ENCODE measurements at places on chromosomes 6 and 20. TPM values are rescaled to one million over a fixed set of nuclear protein-coding genes. Genes with fewer than 3 reads are reported as not detected.

The SHLD1 gene
- total RNA-seq, result 4.3 TPM

DNA sequence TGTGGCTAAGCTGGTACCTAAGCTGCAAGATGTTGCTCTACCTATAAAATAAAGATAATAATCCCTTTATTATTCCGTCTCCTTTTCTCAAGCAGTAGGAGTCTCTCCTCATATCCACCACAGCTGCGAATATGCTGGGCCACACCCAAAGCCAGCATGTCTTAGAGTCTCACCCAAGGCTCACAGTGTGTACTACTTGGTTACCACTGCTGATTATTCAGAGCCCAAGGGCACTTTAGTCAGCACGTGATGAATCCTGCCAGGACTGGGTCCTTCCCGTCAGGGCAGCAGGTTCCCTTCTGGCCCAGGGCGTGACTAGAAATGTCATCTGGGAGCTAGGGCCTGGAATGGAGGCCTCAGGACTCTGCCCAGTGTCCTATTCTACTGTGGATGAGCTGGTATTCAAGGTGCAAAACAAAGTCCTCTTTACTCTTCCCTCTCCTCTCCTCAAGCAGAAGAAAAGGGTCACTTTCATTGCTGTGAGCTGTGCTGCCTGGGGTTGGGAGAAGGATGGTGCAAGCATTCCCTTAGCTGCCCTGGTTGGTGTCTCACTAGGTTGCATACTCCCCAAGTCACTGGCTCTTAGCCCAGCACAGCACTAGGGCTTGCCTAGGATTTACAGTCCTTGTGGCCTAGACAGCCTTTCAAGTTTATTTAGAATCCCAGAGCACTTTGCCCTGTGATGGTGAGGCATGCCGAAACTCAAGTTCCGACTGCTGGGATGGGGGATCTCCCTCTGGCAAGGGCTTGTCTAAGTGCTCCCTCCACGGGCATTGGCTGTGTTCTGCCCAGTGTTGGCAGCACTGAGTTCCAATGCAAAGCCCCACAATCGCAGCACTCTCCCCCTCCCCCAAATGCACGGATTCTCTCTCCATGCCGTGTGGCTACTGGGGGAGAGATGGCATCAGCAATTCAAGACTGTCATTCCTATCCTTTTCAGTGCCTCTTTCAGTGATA, 320.2 kb downstream of the BTBD9 start:
- DNase-seq, result no peak

GRCh38 chr6:158172001-158172400, 3.9 kb downstream of the GTF2H5 start:
- no peak for DNase-seq

GRCh38 chr6:138909975-138910374, 78.1 kb downstream of the REPS1 start:
- no peak for DNase-seq

GRCh38 chr6:37033819-37034795, 28.7 kb downstream of the FGD2 start:
- DNase-seq, result no peak

All from H4 (cell line).